Aorta (tissue), 5 donors: ENCODE measurements at places on chromosomes 11 and 22. TPM values are rescaled to one million over a fixed set of nuclear protein-coding genes. Genes with fewer than 3 reads are reported as not detected.

The YPEL1 gene
- total RNA-seq = 9.1 TPM

The F2 gene
- not detected for total RNA-seq

The MYEOV gene
- 0.52 TPM for total RNA-seq

The MGAT3 gene
- total RNA-seq = 2.5 TPM

The NRIP3 gene
- 1.9 TPM for total RNA-seq

The CSF2RB gene
- 7.0 TPM for total RNA-seq

The ACR gene
- total RNA-seq = 1.8 TPM

The IGSF22 gene
- total RNA-seq = 0.30 TPM

The CALCA gene
- total RNA-seq = 0.97 TPM

The ELF5 gene
- total RNA-seq = not detected

The BTG4 gene
- total RNA-seq = not detected

The OR10A2 gene
- total RNA-seq = not detected

The SERGEF gene
- total RNA-seq = 43.1 TPM

The ACCSL gene
- total RNA-seq = not detected

The MAPK12 gene
- total RNA-seq = 9.2 TPM

The SIK2 gene
- total RNA-seq = 21.9 TPM

The TEX12 gene
- total RNA-seq = 0.97 TPM

The GAL3ST1 gene
- 1.2 TPM for total RNA-seq

The IL10RA gene
- total RNA-seq = 59.2 TPM

The INPPL1 gene
- total RNA-seq = 130 TPM

The P2RX6 gene
- total RNA-seq = 0.72 TPM

The SYCE3 gene
- not detected for total RNA-seq
